ENCODE measurements at places on chromosomes 4 and X.

DNA sequence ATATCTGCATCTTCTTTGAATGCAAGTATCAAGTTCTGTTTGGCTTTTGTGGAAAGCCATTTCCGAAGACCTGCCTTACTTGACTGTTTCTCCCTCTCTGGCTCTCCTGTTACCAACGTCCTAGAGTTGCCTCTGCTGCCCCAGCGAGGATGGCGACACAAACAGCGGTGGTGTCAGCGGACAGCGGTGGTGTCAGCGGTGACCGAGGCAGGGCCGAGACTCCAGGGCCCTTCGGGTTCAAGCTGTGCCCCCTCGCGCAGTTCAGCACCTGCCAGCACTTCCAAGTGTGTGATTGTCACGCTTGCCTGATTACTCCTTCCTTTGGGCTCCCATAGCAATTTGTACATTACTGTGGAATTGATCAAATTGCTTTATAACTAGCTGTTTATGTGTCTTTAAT, 336.9 kb upstream of the FAT1 start:
- DNase-seq = no peak

GRCh38 chr4:34372815-34373214, 1871.5 kb downstream of the ARAP2 start:
- no peak for DNase-seq

GRCh38 chr4:37865450-37865849, 25.4 kb upstream of the TBC1D1 start:
- no peak for DNase-seq

DNA sequence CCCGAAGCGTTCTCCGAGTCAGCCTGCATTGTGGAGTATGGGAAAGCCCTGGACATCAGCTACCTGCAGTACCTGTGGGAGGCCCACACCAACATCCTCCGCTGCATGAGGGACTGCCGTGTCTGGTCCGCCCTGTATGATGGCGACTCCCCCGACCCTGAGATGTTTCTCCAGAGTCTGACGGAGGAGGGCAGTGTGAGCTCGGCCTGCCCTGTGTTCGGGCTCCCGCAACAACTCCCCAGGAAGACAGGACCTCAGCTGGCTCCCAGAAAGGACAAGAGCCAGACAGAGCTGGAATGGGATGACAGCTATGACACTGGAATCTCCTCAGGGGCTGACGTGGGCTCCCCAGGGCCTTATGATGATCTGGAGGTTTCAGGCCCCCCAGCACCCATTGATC, 111.3 kb downstream of the GATB start:
- DNase-seq = no peak

- DNase-seq = no peak
Observed at GRCh38 chr4:186760576-186760975, 36.9 kb upstream of the FAT1 start.

GRCh38 chr4:95510877-95511276, 37.9 kb downstream of the UNC5C start:
- no peak for DNase-seq

DNA sequence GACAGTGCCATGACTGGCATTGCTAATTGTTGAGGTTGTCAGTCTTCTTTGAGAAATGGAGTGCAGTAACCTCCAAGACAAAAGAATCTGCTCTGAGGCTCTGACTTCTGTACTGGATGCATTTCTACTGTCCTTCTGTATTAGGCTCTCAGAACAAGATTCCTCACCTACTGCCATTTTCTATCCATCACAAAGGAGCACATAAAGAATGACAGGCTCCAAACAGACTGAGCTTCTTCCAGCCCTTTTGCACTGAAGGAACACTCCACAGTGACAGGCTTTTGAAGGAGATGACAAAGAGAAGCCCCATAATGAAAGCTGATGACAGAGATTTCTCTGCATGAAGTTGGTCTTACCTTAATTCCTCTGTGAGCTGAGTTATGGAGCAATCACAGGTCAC, 162.2 kb downstream of the PCDH19 start:
- no peak for DNase-seq

DNA sequence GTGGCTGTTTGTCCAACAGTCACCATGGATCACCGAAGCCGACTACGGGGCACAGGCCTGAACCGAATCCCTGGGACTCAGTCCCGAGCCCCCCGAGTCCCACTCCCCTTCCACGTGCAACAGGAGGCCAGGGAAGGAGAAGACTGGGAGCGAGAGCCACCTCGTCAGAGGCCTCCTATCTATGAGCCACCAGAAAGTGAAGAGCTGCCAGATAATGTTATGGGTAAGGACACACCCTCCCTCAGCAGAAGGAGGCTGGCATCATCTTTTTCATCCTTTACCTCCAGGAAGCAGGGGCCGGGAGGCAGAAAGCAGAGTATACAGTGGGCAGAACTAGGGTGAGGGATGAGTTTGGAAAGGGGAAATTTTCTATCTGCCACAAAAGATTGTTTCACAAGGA, 2.8 kb upstream of the PRDX4 start:
- no peak for DNase-seq

DNA sequence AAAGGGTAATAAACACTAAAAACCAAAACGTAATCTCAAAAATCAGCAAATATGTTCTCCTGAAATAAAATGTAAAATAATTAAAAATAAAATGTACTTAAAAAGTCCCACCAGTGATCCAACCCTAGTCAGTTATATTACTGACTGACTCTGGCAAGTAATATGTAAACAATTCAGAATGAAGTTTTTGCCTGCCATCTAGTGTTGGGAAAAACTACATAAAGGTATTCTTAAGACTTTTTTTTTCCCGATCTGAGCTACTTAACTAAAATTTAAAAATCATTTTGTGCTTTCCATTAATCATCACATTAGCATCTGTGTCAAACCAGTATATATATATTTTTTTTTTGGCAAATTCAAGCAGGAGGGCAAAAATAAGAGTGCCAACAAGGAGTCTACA, 24.0 kb downstream of the RCHY1 start:
- DNase-seq = peak; percentile 29

DNA sequence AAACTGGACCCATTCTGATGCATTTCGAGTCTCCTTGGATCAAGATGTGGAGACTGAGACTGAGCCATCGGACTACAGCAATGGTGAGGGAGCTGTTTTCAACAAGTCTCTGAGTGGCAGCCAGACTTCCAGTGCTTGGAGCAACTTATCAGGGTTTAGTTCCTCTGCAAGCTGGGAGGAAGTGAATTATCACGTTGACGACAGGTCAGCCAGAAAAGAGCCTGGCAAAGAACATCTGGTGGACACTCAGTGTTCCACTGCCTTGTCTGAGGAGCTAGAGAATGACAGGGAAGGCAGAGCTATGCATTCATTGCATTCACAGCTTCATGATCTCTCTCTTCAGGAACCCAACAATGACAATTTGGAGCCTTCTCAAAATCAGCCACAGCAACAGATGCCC, 84.8 kb downstream of the NEUROG2 start:
- DNase-seq = no peak

DNA sequence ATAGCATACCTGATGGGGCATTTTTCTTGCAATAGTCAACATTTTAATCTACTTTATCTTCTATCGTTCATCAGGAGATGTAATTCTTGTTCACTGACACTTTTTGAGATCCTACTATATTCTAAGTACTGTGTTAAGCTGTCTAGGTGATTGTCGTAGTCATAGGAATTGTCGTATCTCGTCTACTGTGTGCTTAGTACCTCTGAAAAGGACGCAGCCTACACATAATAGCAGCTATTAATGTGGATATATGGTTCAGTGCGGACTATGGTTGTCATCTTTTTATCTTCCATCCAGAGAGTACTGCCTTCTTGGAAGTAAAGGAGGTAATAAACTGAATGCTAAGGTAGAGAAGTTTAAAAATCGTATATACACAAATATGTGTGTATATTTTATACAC, 21.9 kb upstream of the CFAP299 start:
- no peak for DNase-seq

GRCh38 chr4:169644802-169645201, 24.4 kb downstream of the CLCN3 start:
- no peak for DNase-seq

GRCh38 chr4:62222121-62222520, 1022.0 kb downstream of the ADGRL3 start:
- DNase-seq = no peak

- peak; percentile 79 for DNase-seq
Observed at GRCh38 chrX:48071064-48071985, at the start of gene ZNF630. ZNF630 (minus strand) TSS chrX:48071640; CDS start chrX:48066886, 4,754 bp downstream.

GRCh38 chr4:102945066-102945465, 74.4 kb downstream of the SLC9B1 start:
- no peak for DNase-seq

DNA sequence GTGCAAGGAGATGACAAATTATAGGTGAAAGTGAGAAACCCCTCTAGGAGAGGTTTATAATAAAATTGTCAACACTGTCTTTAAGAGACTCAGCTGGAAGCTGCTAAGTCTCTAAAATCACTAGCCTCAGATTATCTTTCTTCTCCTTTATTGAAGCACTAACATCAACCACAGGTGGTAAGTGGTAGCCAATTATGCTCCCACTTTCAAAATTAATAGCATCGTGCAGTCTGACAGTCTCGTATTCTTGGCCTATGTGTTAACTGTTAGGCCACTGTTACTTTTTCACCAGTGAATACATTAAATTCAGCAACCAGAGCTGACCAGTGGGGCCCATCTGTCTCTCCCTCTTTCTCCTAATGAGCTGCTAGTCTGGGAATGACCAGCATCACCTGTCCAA, 674.1 kb downstream of the RAPGEF2 start:
- peak; percentile 3 for DNase-seq

DNA sequence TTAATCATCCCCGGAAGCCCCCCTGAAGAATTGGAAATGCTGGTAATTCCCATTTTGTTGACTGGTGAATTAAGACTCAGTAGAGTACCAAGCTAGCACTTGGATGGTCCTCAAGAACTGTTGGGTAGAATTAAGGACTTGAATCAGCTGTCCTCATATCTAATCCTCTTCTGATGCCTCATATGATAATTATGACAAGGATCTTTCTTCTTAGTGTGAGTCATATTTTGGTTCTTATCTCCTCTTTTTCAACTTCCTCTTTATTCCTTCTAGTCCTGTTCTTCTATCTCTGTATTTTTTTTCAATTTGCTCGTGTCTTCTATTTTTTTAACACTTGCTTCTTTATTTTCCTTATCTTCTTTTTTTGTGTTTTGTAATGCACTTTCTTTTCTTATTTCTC, 206.3 kb upstream of the ANXA3 start:
- no peak for DNase-seq

DNA sequence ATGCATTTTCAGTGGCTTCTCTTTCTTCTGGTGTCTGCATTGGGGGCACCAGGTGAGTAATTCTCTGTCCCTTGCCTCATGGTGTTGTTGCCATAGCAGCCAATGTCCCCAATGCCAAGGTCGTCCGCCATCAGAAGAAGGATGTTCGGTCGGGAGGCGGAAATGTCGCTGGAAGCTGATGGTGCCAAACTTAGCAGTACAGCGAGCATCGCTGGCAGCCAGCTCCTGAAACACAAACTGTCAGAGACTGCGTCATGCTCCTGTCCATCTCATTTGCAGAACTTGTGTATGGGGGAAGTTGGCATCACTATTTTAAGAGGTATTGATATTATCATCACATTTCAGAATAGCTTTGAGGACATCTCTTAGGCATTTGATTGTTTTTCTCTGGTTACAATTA, 29.1 kb upstream of the ARSD start:
- no peak for DNase-seq

- DNase-seq = no peak
Observed at GRCh38 chr4:6549890-6550620, 24.9 kb upstream of the MAN2B2 start.

DNA sequence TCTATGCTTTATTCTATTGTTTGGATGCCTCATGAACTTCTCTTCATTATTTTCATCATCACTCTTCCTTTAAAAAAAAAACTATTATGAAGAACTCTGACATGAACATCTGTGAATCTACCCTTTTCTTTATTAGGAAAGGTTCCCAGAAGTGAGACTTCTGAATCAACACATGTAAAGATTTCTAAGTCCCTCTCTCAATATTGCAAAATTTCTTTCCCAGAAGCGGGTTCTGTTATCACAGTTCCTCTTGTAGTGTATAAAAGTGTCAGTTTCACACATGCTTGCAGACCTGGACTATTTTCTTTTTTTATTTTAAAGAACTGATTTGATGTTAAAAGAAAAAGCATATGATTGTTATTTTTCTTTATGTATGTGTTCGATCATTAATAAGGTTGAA, 330.8 kb upstream of the KLF3 start:
- no peak for DNase-seq

- DNase-seq = peak; percentile 14
Observed at GRCh38 chrX:104668550-104668949, 102.6 kb downstream of the IL1RAPL2 start.

- DNase-seq = peak; percentile 35
Observed at GRCh38 chr4:137610960-137611359, 78.7 kb upstream of the PCDH18 start.

DNA sequence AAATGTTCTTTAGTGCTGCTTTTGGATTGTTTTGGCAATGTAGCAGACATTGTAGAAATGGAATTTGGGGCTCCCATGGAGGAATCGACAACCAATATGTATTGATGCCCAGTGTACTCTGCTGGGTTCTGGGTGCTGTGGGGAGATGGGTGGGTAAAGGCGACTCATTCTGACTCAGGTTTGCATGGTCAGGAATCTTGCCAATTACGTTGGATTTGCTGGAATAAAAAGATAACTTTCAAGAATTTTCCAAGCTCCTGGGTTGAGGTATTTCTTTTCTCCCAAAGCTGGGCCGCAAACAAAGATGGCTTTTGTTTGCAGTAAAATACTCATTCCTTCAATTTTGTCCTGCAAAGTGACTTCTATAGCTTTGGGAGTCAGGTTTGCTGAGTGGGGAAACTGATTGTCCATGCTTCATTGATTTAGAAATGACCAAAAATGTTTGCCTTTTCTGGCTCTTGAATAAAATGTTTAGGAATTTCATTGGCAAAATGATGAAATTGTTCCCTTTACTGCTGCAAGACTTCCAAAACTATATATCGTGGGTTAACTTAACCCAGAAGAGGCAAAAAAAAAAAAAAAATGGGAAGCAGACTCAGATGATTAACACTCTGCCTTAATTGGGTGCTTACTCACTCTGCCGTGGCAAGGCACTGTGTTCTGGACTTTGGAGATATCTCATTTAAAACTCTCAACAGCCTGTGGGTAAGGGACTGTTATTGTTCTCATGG, 57.0 kb downstream of the RTL9 start:
- no peak for DNase-seq

DNA sequence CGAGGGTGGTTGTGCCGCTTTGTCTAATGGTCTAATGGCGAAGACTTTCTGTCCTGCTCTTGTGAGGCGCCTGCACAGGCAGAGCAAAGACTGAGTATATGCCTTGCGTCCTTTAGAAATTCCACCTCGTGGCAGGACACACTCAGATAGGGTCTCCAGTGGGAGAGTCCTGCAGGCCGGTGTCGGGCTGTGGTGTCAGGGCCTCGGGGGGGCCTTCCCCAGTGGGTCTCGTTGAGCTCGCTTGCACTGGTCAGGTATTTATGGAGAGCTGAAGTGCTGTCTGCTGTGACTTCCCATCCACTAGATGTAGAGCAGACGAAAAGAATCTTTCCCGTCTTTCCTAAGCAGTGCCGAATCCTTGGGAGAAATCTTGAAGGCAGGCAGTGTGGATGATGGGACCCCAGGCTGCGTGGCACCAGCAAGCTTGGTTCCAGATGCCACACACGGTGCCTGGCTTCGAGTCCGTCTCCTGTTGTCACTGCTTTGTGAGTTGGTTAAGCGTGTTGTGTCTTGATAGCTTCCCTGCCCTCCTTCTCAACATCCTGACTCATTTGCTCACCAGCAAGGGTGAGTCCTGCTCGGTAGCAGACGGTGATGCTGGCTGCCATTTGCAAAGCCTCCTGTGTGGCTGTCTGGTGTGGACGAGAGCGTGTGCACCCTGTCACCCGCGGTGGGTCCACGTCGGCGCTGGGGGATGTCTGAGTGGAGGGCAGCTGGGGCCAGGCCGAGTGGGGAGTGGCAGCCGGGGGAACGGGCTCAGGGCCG, 20.5 kb downstream of the MAEA start:
- DNase-seq = no peak
